ENCODE measurements at places on chromosomes 2 and 18.
A peak's percentile ranks its signal among the peaks of the same experiment; 100 is the strongest.

DNA sequence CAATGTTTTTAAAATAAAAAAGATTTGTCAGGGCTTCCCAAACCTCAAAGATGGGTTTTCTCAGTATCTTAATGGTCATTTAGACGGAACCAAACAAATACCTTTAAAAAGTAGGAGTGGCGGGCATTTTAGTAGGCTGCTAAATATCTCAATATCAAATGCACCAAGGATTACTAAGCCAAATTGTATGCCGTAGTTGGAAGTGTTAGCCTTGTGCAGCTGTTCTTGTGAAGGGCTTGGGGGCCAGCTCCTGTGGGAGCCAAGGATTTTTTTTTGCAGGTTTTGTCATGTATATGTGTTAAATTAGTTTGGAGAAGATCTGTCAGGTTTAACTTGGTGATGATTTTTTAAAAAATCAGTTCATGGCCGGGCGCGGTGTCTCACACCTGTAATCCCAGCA lies 52.1 kb downstream of the ACTR2 start:
- no peak for DNase-seq

- no peak for DNase-seq
Observed at GRCh38 chr2:158921599-158922408, 46.6 kb upstream of the TANC1 start.

DNA sequence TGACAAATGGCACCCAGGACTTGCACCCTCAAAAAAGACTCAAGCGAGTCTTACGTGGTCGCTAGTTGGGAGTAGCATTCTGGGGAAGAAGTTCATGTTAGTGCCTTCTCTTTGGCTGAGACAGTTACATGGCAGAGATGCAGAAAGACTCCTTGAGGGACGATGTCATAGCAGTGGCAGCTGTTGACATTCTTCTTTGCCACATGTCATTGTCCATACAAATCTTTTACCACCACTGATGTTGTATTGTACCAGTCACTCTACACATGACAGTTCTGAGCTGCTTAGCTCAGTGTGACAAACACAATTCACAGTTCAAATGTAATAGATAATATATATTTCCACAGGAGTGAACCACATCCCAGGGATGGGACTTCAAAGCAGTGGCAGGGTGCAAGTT lies 197.1 kb downstream of the TCF4 start:
- DNase-seq: no peak

DNA sequence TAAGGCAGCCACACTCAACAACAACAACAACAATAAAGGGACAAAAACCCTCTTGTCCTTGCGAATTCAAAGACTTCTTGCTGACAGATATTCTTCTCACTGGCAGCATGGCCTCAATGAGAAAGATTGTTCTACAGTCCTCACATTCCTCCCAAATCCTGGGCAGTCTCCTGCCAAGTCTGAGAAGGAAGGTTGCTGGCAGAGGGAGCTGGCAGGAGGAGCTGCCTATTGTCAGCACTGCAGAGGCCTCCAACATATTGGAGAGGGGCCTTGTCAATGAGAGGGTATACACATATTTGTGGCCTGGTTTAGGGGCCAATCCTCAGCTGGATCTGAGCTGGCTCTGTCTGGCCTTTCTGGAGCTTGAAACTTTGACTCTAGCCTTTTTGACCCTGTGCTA lies 63.5 kb downstream of the LAMA3 start:
- DNase-seq: no peak

DNA sequence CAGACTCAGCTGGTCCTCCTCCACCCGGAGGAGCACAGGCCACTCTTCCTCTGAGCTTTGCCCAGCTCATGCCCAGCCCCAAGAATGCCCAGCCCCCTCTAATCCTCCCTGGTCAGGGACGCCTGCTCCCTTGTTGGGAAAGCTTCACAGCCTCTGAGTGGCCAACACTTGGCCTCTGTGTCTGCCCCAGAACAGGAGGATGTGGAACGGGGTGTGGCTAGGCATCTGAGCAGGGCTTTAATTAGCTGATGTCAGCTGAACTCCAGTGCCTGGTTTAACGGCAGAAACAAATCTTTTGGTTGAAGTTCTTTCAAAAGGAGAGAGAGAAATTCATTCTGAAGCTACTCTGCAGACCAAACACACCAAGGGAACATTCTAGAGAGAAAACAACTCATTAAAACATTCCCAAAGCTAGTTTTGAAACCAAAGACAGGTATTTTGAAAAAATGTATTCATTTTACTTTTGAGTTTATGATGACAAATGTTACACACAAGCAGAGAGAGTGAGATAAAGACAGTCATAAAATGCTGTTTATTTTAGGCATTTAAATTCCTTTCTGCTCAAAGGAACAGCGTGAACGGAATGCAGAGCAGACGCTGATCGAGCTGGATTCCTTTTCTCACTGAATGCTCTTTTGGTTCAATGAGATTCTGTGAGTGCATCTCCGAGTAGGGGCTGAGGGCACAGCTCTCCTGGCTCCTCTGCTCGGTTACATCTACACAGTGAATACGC lies 63.8 kb downstream of the RTP5 start:
- DNase-seq: no peak

GRCh38 chr2:223008956-223009355 lies 43.0 kb upstream of the KCNE4 start:
- DNase-seq: no peak

- no peak for DNase-seq
Observed at GRCh38 chr2:23944527-23944926, 4.3 kb downstream of the UBXN2A start.

DNA sequence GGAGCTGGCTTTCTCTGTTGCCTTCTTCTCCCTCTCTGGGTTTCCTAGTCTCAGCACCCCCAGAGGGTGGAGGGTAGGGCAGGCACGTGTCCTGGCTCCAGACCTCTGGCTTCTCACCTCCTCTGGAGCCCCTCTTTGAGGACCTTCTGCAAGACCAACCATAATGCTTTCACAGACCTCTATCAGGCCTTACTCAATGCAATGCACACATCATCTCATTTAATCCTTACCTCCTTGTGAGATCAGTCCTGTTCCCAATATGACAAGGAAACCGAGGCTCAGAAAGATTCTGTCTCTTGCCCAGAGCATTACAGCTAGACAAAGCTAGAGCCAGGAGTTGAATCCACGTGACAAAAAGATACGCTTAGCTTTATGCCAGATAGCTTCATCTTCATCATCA lies 8.2 kb downstream of the ATOH8 start:
- DNase-seq: no peak

GRCh38 chr2:232292395-232293154 lies 86.0 kb upstream of the ALPP start:
- peak; percentile 77 for DNase-seq

DNA sequence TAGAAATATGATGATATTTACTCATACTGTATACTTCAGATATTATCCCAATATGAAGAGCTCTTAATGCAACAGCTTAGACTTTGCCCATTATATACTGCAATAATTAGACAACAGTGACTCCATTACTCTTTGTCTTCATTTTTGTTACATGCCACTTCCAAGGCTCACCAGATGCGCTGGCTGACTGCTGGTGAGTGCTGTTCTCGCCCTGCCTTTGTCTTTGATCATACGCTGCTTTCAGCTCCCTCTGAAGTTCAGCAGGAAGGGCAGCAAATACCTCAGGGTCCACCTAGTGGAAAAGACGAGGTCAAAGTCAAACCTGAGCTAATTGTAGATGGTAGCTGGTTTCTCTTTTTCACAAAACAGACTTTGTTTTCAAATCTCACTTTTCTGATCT lies 66.3 kb downstream of the EIF5B start:
- DNase-seq: no peak

GRCh38 chr2:191870744-191871143 lies 23.9 kb upstream of the CAVIN2 start:
- DNase-seq: no peak

DNA sequence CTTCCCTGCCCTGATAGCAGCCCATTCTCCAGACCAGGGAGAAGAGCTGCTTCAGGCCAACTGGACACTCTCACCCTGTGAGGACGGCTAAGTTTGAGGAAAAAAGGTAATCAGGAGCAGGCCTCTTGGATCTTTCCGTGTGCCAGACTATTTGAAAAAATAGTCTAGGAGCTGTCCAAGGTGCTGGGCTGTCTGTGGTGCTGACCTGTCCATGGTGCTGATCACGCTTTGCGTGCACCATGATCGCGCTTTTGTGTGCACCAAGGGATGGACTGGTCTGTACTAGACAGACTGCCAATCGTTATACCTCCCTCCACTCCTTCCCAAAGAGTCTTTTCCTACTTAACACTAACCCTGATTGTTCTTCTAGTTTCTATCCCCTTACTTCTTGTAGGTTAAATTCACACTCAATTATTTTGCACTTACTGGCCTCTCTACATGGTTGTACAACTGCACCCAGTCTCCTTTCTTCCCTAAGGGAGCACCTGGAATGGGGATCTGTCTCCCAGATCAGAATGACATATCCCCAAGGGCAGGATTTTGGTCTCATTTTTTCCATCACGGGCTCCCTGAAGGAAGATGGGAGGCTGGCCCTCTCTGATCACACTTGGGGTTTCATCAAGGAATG lies 295.4 kb downstream of the CELF4 start:
- DNase-seq: peak; percentile 61

DNA sequence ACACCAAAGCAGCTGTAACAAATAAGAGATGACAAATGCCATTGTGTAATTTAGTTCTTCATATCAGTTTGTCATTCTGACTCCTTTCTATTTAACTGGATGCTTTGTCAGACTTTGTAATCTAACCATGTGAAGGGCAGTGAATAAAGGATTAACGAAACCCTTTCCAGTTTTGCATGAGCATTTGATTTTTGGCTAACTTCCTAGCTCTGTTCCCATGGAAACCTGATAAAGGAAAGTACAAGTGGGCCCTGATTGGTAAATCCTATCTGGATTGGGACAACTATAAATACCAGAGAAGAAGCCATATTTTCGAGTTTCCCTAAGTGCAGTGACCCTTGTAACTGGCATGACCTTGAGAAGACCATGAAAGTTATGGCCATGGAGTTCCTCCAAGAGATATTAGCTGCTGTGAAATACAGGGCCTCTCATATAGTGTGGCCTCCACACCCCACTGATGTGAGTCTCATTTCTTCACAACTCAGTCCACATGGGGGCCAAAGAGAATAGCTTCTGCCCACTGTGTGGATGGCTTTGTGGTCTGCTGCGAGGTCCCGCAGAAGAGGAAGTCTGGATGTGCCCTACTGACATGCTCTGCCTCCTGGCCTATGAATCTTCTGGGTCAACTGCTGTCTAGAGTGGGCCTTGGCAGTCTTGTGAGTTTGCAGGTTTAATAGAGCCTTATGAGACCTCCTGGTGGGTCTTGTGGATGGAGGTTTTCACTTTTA lies 38.2 kb upstream of the CYP1B1 start:
- DNase-seq: no peak

DNA sequence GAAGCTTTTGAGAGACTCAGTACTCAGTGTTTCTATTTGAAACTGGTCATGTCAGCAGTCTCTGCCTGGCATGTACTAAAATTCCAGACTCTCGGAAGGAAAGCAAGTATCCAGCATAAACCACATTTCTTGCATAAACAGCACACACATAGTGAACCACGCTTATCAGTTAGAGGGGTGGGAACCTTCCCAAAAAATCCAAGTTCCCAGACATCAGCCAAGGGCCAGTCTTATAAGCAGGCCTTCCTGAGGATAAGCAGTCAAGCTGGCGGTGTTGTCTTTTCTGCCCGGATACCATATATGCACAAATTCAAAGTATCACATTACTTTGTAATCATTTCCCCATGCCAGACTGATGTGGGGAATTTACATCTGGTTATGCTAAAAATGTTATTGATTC lies 73.6 kb downstream of the ST6GAL2 start:
- no peak for DNase-seq

GRCh38 chr18:22165603-22166068 lies 3.8 kb upstream of the GATA6 start:
- no peak for DNase-seq

- DNase-seq: no peak
Observed at GRCh38 chr18:24417480-24417879, 9.0 kb upstream of the IMPACT start.

GRCh38 chr2:25310965-25311864 lies 30.5 kb downstream of the DNMT3A start:
- DNase-seq: no peak

- DNase-seq: no peak
Observed at GRCh38 chr18:34942276-34942675, 98.9 kb upstream of the MAPRE2 start.

DNA sequence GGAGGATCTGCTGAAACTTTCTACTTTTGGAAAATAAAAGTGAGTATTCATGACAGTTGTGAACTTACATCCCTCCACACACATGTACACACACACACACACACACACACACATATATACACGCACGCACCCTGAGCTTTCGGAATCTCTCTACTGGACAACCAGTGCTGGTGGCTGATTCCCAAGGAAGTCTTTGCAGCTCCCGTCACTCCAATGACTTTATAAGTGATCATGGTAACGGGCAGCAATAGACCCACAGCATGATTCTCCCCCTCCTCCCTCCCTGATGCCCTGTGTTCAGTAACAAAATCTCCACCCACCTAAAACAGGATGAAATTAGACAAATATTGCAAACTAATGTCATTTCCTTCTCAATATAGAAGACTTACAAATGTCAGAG lies 364.9 kb downstream of the IRS1 start:
- DNase-seq: no peak

GRCh38 chr2:206611736-206612135 lies 30.6 kb upstream of the FAM237A start:
- no peak for DNase-seq

DNA sequence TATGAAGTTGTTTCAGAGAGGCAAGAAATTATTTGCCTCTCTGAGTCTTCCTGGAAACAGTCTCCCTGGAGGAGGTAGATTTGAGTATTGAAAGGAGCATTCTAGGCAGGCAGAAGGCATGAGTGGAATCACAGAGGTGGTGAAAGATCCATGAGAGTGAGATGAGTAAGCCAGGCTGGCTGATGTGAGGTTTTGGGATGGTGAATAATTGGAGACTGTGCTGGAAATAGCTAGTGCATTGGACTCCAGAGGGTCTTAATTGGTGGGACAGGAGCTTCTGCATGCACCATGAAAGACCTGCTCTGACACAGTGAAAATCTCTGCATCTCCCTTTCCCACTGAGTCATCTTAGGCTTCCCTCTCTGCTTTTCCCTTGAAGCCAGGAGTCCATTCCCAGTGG lies 46.3 kb downstream of the CDC42EP3 start:
- DNase-seq: no peak

- no peak for DNase-seq
Observed at GRCh38 chr2:11379558-11379957, 35.1 kb upstream of the ROCK2 start.

DNA sequence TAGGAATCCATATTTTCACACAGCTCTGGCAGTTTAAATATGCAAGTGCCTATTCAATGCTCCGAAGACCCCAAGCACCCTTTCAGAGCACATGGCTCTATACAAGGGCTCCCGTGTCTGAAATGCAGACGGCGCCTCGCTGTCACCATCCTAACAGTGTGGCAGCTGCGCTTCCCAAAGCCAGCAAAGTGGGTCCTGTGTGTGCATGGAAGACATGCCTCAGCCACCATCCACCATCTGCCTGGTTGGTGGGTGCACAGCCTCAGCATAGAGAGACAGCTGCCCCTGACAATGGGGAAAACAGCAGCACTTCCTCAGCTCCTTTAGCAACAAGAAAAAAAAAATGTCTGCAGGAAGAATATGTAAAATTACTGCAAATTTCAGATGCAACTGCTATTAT lies 218.1 kb downstream of the SP3 start:
- DNase-seq: no peak

Data from activated CD8-positive, alpha-beta T cell treated with anti-CD3 and anti-CD28 coated beads, Interleukin-2, amount 10 ng/mL, durations not matched to agents 7 days and 5 days (primary cell).